ENCODE measurements at places on chromosomes 13 and 19.

DNA sequence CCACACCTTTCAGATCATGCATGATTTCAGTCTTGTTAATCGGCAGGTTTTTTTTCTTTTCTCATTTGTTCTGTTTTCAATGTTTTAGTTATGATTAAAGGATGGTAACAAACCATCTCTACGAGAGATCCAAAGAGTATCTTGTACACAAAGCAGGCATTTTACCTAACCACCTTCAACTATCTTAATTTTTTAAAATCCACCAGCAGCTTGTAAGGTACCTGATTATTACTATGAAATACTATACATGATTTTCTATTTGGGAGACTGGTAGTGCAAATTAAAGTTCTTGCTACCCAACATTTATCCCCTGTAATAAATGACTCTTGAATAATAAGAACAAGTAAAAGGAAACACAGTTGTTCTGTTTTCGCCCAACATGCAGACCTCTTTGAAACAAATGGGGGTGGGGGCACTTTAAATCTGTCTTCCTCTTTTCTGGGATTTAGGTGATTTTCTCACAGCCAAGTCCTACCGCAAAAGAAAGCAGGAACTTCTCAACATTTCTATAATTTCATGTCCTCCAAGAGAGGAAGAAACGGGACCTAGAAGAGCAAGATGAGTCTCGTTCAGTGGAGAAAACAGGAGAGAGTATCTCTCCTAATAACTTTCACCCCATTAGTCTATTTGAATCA, 3.6 kb downstream of the POU4F1 start:
- H3K4me1 ChIP-seq, result peaks cover 25% of the 10 kb centered on the region
- H3K36me3 ChIP-seq, result no peaks in the 10 kb centered on the region
- H3K27ac ChIP-seq, result no peak overlapping the region
- peaks cover 72% of the 10 kb centered on the region for H3K27me3 ChIP-seq

GRCh38 chr13:78689011-78689410, 30.1 kb upstream of the OBI1 start:
- H3K4me1 ChIP-seq, result no peaks in the 10 kb centered on the region
- no peak overlapping the region for H3K27ac ChIP-seq
- H3K4me3 ChIP-seq, result no peak overlapping the region
- H3K36me3 ChIP-seq, result no peaks in the 10 kb centered on the region
- peaks cover 13% of the 10 kb centered on the region for H3K27me3 ChIP-seq

- peak overlapping the region; percentile 81 for H3K27ac ChIP-seq
- H3K4me1 ChIP-seq, result peaks cover 25% of the 10 kb centered on the region
- peak; percentile 25 for DNase-seq
- H3K4me3 ChIP-seq, result no peak overlapping the region
- H3K36me3 ChIP-seq, result peaks cover 65% of the 10 kb centered on the region
Observed at GRCh38 chr19:24054044-24054935, 32.7 kb upstream of the ZNF254 start.

DNA sequence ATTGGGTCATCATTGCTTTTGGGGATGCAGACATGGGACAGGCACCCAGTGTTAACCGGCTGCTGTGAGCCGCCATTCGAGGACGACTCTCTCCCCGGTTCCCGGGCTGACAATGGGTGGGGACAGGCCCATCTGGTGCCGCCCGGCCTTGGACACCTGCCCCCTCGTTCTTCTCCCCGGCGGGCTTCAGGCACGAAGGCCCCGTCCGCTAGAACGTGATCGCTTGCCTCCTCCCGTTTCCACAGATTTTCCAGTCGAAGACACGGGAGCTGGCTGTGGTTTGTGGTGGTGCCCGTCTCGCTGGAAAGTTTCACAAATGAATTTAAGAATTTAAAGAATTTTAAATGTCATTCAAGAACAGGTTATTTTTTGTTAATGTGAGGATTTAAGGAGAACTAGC, 2.0 kb downstream of the PALM start:
- H3K27ac ChIP-seq, result no peak overlapping the region
- no peak for DNase-seq
- H3K27me3 ChIP-seq, result peaks cover 14% of the 10 kb centered on the region
- no peaks in the 10 kb centered on the region for H3K4me1 ChIP-seq
- no peak overlapping the region for H3K4me3 ChIP-seq

DNA sequence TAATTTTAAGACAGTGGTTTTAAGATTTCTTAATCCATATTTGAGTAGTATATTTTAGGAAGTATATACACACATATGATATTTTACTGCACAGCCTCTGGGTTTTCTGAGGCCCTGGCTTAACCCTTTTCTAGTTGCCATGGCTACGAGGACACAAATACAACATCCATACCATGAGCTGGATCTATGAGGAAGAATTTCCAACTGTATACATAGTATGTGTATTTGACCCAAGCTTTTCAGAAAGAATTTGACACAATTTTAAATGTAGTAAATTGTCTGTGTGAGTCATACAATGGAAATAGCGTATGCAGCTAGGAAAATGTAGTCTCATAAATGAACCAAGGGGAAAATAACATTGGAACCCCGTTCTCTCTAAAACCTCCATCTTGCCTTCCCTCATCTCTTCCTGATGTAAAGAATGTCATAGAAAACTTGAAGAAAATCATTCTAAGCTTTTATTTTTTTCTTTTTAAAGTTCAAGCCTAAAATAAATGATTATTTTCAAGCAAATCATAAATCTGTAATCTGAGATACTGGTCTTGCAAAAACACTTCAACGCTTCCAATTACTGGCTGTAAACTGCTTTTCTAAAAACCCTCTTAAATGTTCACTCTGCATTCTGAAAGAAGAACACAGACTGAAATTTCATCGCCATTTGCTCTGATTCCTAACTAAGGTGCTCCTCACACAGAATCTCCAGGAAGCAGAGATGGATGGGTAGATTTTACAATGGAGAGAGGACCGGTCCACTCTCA, 172.4 kb downstream of the LACC1 start:
- peaks cover 23% of the 10 kb centered on the region for H3K27me3 ChIP-seq
- no peak for DNase-seq

DNA sequence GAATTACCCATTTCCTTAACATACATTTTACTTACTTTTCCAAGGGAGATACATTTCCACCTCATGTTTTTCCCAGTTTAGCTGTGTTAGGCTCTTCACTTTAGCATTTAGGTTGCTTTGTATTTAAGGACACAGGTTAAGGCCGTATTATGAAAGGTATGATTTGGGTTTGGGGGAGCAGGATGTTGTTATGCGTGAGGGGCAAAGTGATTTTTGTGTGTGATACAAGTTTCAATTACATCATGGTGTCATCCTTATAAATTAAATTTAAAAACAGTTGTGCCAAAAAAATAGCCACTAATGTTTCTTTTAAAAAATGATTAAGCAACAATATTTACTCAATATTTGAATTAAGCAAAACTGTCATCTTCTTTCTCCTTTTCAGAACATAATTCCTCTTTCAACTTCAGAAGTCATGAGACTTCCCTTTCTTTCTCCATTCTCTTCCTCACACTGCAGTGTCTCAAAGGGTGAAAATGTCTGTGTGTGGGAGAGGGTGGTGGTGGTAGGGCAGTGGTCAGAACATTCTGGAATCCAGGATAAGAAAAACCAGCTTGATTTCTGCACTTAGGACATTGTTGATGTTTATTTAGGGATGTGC, 126.2 kb downstream of the KCNRG start:
- H3K27ac ChIP-seq, result no peak overlapping the region
- peaks cover 26% of the 10 kb centered on the region for H3K27me3 ChIP-seq
- DNase-seq, result no peak
- no peaks in the 10 kb centered on the region for H3K36me3 ChIP-seq

- peaks cover 50% of the 10 kb centered on the region for H3K4me1 ChIP-seq
- peak overlapping the region; percentile 97 for H3K27ac ChIP-seq
- H3K27me3 ChIP-seq, result no peaks in the 10 kb centered on the region
- peak overlapping the region; percentile 84 for H3K4me3 ChIP-seq
- no peak for DNase-seq
Observed at GRCh38 chr19:18306209-18306887, 16.5 kb downstream of the LSM4 start.

- H3K27ac ChIP-seq, result peak overlapping the region; percentile 99
- H3K4me1 ChIP-seq, result peaks cover 15% of the 10 kb centered on the region
- H3K27me3 ChIP-seq, result no peaks in the 10 kb centered on the region
- no peak for DNase-seq
Observed at GRCh38 chr19:10835089-10835753, 791 bp downstream of the TMED1 start.

DNA sequence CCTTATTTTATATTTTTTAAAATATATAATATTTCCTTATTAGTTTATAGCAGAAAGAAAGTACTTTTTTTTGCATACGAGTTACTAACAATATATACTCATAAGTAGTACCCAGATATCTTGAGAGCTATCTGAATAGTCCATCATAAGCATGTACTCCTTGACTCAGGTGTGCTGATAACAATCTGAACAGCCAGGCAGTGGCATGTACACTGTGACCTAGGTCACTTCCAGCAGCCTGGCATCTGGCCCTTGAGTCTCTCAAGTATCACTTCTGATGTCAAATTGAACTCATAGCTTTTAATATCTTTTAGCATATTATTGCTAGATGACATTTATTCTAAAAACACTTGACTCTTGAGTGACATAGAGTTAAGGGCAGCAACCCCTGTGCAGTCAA, 1576.7 kb downstream of the SLITRK1 start:
- H3K4me3 ChIP-seq, result no peak overlapping the region
- no peaks in the 10 kb centered on the region for H3K27me3 ChIP-seq
- no peak overlapping the region for H3K27ac ChIP-seq
- DNase-seq, result no peak

- no peaks in the 10 kb centered on the region for H3K36me3 ChIP-seq
- H3K4me3 ChIP-seq, result no peak overlapping the region
- H3K4me1 ChIP-seq, result no peaks in the 10 kb centered on the region
- peaks cover 7% of the 10 kb centered on the region for H3K27me3 ChIP-seq
- no peak overlapping the region for H3K27ac ChIP-seq
Observed at GRCh38 chr19:14683439-14683838, 6.4 kb upstream of the ZNF333 start.

DNA sequence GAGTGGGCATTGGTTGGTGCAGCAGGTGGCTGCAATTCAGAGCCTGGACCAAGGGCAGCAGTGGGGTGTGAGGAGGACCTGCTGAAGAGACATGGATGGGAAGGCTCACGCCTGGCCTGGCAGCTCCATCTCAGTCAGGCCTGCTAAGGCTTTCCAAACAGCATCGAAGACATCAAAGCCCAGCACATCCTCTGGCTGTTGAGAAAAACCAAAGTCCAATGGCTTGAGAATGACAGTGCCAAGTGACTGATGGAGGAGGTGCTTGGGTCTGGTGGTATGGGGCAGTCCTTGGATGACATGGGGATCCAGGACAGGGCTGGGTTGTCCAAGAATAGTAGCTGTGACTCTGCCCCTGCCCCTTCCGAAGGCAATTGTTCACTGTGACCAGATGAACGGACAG, 19.0 kb upstream of the XPO4 start:
- no peaks in the 10 kb centered on the region for H3K36me3 ChIP-seq
- H3K4me3 ChIP-seq, result no peak overlapping the region
- no peak for DNase-seq
- no peak overlapping the region for H3K27ac ChIP-seq
- H3K27me3 ChIP-seq, result no peaks in the 10 kb centered on the region

DNA sequence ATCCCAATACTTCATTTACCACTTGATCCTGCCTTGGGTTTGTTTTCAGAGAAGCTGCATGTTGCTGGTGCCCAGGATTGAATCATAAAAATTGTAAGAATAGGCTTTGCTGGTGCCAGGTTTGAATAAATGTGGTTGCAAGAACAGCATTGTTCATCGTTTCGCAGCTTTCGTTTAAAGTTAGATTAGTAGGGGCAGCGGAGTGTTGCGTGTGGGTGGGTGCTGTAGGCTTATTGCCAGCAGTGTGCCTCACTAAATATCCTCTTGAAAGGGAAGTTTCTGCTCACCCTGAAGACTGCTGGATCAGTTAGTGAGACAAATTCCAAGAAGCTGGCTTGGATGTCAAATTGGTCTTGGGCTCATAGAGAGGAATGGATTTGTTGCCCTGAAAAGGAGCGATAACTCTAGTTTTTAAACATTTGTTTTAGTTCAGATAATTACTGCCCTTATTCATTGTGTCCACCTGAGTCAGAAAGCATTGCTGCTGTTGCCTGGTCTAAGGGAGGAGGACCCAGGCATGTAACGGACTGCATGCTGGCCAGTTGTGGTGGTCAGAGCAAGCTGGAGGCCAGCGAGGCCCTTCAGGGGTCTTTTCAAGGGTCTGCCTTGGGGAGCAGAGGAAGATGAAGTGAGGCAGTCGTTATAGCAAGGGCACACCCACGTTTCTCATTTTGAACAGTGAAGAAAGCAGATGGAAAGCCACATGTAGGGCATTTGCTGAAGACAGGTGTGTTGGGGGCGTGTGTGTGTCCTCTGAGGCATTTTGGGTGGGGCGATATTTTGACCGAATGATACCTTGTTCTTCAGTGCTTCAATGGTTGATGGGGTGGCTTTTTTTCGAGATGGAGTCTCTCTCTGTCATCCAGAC, 8.5 kb downstream of the ILF3 start:
- H3K27ac ChIP-seq, result peak overlapping the region; percentile 80
- H3K27me3 ChIP-seq, result no peaks in the 10 kb centered on the region
- H3K4me1 ChIP-seq, result peaks cover 54% of the 10 kb centered on the region
- peaks cover 41% of the 10 kb centered on the region for H3K36me3 ChIP-seq

GRCh38 chr13:51934461-51935087, 72.8 kb downstream of the CCDC70 start:
- no peak overlapping the region for H3K4me3 ChIP-seq
- no peak for DNase-seq
- no peaks in the 10 kb centered on the region for H3K27me3 ChIP-seq
- H3K4me1 ChIP-seq, result no peaks in the 10 kb centered on the region
- H3K27ac ChIP-seq, result no peak overlapping the region

GRCh38 chr13:114063545-114064449, 68.6 kb downstream of the RASA3 start:
- H3K27ac ChIP-seq, result peak overlapping the region; percentile 95
- H3K27me3 ChIP-seq, result no peaks in the 10 kb centered on the region
- peaks cover 19% of the 10 kb centered on the region for H3K36me3 ChIP-seq
- H3K4me3 ChIP-seq, result peak overlapping the region; percentile 69
- DNase-seq, result peak; percentile 51

DNA sequence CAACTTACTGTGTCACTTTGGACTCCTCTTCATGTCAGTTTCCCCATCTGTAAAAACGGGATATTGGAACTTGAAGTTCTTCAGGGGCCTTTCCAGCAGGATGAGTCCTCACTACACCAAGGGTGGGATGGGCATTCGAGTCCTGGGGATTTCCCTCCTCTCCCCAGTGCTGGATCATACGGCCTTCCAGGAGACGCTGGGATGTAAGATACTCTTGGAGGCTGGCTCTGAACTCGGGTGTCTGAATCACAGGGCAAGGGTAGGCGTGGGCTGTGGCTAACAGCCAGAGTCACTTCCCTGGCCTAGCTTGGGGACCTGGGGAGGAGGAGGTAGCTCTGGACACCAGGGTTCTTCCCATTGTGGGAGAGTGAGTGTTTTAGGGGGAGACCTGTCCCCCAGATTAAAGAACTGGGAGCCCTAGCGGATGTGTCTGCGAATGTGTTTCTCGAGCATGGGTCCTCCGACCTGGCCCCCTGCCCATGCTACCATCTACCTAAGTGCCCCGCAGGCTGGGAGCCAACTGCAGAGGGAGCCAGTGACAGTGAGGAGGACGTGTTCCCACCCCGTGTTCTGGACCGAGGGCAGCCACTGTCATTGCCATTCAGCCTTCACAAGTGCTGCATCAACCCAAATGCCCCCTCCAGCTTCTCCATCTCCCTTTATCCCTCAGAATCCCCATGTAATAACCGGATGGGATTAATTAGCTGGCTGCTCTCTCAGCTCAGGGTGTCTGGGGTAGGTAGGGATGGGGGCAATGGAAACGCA, 2.4 kb upstream of the CYTH2 start:
- H3K27ac ChIP-seq, result no peak overlapping the region
- peaks cover 23% of the 10 kb centered on the region for H3K4me1 ChIP-seq
- H3K4me3 ChIP-seq, result no peak overlapping the region
- no peak for DNase-seq
- no peaks in the 10 kb centered on the region for H3K27me3 ChIP-seq
- H3K36me3 ChIP-seq, result peaks cover 10% of the 10 kb centered on the region

All from activated CD4-positive, alpha-beta T cell treated with anti-CD3 and anti-CD28 coated beads for 36 hours (primary cell).